ENCODE measurements at places on chromosomes 2 and 18.

DNA sequence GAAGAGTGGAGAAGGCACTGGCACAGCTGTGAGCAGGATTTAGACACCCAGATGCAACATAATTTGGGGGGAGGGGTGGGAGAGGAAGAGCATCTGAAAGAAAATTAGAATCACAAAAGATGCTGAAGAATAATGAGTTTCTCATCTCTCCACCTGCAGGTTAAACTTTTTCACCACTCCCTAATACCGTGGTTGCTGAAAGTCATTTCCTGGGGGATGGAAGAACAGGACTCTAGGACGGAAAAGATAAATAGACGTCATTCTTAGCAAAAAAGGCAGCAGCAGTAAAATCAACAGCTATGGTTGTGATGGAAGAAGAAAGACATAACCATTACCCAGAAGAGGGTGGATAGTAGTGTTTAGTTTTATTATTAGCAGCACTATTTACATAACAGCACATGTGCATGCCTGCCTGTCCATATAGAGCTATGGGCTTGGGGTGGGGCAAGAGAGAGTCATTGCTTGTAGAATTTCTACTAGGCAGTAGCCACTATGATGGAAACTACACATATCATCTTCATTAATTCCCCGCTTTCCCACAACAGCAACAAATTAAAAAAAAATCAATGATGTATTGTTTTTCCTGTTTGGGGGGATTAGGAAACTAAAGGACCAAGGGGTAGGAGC is 212.2 kb downstream of the TRIB2 start:
- DNase-seq = no peak

- DNase-seq = no peak
These were observed 84.1 kb downstream of the HS6ST1 start for GRCh38 chr2:128234613-128235012.

DNA sequence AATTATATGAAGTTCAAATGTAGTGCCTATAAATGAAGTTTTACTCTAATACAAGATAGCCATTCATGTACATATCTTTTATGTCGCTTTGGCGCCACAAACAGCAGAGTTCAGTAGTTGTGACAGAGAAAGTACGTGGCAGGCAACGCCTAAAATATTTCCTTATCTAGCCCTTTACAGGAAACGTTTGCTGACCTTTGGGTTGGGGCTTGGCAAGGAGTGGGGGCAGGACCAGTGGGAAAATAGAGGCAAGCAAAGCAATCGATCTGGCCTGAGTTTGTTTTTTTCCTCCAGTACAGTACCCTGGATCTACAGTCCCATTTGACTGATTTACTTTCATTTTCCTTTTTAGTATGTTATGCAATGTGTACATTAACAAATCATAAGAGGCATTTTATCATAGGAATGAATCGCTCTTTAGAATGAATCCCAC is 13.1 kb downstream of the CCDC68 start:
- peak; percentile 19 for DNase-seq

DNA sequence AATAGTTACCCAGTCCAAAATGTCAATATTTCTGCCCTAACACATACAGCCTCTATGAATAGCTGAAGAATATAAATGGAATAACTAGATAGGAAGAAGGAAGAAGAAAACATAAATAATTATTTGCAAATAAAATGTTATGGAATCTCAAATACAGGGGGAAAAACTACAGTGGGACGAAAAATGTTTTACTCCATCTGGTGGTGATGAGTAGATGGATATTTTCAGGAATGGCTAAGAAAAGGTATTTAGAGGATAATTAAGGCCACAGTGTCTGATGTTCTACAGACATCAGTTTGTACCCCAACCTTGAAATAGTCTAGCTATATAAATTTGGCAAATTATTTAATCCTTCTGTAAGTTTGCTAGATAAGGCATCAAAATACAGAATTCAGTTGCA is 178.1 kb upstream of the FSHR start:
- DNase-seq = no peak

- no peak for DNase-seq
These were observed 172.1 kb downstream of the GFPT1 start for GRCh38 chr2:69214898-69215297.

DNA sequence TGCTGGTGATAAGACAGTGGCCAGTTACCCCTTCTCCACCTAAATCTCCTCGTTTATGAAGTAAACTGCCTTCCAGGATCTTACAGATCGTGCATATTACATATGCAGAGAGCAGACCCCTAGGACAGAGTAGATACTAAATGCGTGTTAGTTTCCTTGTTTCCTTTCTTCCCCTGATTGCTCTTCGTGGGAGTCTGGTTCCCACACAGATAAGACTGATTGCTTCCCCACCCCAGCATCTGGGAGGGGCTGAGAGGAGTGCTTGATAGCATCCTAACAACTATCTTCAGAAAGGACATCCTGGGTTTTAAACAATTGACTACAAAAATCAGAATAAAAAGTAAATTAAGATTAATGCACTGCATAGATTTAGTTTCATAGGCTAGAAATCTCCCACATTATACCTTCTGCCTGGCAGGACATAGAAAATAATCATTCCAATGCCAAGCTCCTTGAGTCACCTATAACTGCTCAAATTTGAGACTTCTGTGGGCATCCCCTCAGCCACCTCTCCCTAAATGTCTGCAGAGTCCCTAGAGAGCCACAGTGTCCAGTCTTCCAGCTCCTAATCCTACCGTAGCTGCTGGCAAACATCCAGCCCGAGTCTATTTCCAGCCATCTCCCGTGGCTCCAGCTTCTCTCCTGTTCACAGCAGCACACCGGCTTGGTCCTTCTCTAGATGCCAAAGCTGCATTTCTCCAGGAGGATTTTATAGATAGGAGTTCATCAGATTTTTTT is 128.3 kb downstream of the LRRC30 start:
- no peak for DNase-seq

GRCh38 chr2:218332920-218333645 is 23.6 kb upstream of the CATIP start:
- DNase-seq = no peak

DNA sequence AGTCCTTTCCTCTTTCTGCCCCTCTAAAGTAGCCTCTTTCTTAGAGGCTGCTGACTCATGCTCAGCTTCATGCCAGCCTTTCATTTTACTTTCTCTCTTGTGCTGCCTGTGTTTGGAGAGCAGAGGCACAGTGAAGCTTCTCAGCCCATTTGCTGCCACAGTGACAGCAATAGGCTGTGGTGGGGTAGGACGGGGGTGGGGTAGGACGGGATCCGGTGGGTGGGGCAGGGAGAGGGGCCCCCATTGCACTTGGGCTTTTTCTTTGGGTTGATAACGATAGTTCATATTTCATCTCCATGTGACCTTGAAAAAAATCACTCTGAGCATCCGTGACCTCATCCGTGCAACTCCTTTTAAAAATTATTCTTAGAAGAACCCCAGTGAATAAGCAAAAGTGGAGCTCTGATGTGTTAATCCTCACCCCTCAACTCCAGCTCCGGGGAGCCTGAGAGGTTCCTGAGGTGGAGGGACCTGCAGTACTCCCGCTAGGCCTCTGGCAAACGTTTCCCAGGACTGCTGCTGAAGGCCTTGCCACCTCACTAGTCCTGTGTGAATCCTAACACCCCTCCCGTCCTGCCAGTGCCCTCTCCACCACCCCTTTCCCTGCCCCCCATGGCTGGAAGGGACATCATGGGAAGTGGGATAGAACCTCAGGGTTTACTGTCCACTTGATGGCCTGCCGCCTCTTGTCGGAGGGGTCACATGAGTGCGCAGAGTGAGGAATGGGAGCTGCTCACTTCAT is 70.8 kb downstream of the INPP4A start:
- DNase-seq = peak; percentile 17

- DNase-seq = no peak
These were observed 327.9 kb downstream of the EN1 start for GRCh38 chr2:118519511-118519910.

DNA sequence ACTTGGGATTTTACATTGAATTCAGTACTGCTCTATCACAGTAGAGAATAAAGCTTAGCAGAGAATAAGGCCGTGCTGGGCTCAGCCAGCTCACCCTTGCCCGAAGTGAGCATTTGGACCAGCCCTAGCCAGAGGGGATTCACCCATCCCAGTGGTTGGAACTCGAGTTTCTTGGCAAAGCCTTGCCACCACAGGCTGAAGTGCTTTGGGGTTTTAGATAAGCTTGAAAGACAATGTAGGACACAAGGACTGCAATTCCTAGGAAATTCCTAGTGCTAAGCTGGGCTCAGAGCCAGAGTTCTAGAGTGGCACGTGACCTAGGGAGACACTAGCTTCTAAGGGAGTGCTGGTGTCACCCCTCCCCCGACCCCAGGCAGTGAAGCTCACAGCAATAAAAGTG is 28.0 kb downstream of the SERPINB11 start:
- DNase-seq = no peak

DNA sequence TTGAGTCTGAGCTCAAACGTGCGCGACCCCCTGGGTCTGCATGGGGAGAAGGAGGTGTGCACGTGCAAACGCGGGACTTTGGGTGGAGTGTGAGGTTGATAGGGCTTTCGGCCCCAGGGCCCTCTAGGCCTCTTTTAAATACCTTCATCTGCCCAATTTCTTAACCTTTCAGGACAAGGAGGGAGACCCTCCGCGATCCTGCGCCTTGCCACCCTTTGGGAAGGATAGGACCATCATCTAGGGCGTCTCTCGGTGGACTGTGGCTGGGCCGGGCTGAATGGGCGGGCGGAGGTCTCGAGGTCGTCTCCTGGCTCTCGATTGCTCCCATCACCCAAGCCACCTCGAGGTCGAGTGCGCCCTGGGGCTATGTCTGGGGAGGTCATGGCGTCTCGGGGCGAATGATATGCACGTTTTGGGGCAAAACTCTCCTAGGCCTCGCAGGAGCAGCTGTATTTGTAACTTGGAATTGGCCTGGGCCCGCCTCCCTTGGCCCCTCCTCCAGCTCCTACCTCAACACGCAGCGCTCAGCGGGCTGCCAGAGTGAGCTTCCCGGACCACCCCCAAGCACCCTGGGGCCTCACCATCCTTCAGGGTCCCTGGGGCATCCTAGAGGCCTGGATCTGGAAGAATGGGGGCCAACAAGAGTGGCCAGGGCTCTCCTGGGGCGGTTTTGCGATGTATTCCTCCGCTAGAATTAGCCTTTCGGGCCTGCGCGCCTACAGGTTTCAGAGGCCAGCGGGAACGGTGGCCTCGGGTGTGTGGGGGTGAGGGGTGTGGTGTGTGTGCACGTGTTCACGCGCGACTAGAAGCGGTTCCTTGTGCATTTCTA is 8.7 kb upstream of the SIX3 start:
- DNase-seq = no peak

DNA sequence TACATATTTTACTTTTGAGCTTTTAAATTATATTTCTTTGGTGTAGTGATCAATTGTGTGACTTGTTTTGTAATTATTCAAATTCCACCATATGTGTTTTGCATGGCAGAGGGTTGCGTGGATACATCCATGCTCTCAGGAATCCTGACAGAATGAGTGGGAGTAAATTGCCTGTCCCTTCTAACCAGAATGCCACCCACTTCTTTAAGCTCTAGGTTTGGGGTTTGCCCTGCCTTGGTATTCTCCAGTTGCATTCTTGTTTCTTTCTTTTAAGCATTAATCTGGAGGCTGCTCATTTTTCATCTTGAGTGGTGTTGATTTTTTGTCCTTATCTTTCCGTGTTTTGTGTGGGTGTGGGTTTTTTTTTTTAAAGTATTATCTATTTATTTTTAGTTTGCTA is 360.0 kb downstream of the PTPRM start:
- DNase-seq = no peak

DNA sequence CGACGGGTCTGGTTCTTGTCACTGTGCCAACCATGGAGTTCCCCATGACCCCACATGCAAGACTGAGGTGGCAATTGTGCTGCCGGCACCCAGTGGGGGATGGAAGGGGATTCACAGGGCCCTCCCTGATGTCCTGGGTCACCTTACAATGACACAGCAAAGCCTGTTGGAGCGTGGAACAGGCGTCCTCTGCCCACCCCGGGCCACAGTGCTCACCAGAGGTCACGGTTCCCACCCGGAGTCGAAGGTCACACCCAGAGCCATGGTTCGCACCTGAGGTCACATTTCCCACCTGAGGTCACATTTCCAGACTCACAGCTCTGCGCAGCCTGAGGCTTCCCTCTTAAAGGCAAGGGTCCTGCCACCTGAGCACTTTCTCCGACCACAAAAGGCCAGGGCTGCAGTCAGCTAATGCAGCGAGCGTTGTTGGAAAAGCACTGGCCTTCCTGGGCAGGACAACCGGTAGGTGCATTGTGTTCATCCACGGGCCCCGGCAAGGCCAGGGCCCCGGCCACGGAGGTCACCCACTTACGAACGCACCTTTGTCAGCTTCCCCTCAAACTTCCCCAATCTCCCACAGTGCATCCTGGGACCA is 24.0 kb downstream of the KIF1A start:
- DNase-seq = no peak

DNA sequence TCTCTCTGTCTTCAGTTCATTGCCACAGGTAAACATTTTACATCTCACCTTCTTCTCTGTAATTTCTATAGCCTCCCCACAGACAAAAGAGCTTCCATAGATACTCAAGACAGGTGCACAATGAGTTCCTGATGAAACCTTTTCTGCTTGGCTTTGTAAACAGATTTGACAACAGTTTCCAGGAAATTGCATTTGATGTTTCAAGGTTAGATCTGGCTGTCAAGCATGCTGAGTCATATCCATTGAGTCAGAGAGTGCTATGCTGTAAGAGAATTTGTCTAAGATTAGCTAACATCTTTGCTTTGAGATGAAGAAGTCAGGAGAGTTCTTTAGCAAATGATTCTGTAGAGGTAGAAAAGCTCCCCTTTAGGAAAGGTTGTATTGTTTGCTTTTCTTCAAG is 40.6 kb upstream of the MAP2 start:
- DNase-seq = no peak

DNA sequence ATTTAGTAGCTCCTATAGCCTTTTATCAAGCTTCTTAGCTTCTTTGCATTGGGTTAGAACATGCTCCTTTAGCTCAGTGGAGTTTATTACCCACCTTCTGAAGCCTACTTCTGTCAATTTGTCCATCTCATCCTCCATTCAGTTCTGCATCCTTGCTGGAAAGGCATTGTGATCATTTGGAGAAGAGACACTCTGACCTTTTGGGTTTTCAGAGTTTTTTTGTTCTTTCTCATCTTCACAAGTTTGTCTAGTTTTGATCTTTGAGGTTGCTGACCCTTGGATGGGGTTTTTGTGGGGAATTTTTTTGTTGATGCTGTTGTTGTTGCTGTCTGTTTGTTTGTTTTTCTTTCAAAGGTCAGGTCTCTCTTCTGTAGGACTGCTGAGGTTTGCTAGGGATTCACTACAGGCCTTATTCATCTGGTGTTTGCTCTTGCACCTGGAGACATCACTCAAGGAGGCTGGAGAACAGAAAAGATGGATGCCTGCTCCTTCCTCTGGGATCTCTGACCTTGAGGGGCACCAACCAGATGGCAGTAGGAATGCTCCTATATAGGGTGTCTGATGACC is 13.9 kb upstream of the TANK start:
- no peak for DNase-seq

All from CD4-positive, alpha-beta T cell treated with Interleukin-4 for 4 hours (primary cell).